ENCODE measurements at places on chromosomes 6 and 20. TPM values are rescaled to one million over a fixed set of nuclear protein-coding genes. Genes with fewer than 3 reads are reported as not detected.

DNA sequence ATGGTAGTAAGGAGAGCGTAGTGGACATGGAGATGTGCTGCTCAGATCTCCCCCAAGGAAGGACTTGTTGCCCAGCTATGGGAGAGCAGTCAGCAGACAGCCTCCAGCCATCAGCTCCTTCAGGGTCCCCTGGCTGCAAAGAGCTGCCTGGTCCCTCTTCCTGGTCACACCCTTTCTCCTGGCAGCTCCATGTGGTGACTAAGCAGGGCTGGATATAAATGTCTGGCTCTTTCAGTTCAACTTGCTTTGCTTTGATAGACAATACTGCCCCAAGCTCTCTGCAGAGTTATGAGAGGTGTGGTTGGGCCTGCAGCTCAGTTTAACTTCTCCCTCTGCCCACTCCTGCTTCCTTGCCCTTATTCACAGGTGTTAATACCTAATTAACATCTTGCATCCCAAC, 64.1 kb upstream of the DDR1 start:
- peak; percentile 86 for DNase-seq
- H3K27me3 ChIP-seq, result no peaks in the 10 kb centered on the region
- no peak overlapping the region for H3K4me3 ChIP-seq
- H3K4me1 ChIP-seq, result no peaks in the 10 kb centered on the region
- H3K36me3 ChIP-seq, result no peaks in the 10 kb centered on the region

The SLC2A4RG gene
- total RNA-seq, result 30.1 TPM

- peak overlapping the region; percentile 35 for H3K27ac ChIP-seq
- no peak overlapping the region for H3K4me3 ChIP-seq
These were observed 63.7 kb downstream of the JPH2 start for GRCh38 chr20:44123251-44123650.

- no peaks in the 10 kb centered on the region for H3K27me3 ChIP-seq
- no peaks in the 10 kb centered on the region for H3K36me3 ChIP-seq
- H3K27ac ChIP-seq, result no peak overlapping the region
These were observed 671.8 kb upstream of the MARCKS start for GRCh38 chr6:113185299-113185698.

- no peaks in the 10 kb centered on the region for H3K27me3 ChIP-seq
- no peak overlapping the region for H3K4me3 ChIP-seq
- no peaks in the 10 kb centered on the region for H3K4me1 ChIP-seq
- no peaks in the 10 kb centered on the region for H3K36me3 ChIP-seq
- peak overlapping the region; percentile 45 for H3K27ac ChIP-seq
- no peak for DNase-seq
These were observed 10.1 kb downstream of the JARID2 start for GRCh38 chr6:15255909-15256395.

GRCh38 chr6:162181741-162182401, 545.7 kb downstream of the PRKN start:
- H3K36me3 ChIP-seq, result no peaks in the 10 kb centered on the region
- peaks cover 16% of the 10 kb centered on the region for H3K4me1 ChIP-seq
- H3K27ac ChIP-seq, result no peak overlapping the region
- H3K4me3 ChIP-seq, result no peak overlapping the region

Data from right atrium auricular region (tissue), 2 donors.